ENCODE measurements at places on chromosomes 7 and 10.

DNA sequence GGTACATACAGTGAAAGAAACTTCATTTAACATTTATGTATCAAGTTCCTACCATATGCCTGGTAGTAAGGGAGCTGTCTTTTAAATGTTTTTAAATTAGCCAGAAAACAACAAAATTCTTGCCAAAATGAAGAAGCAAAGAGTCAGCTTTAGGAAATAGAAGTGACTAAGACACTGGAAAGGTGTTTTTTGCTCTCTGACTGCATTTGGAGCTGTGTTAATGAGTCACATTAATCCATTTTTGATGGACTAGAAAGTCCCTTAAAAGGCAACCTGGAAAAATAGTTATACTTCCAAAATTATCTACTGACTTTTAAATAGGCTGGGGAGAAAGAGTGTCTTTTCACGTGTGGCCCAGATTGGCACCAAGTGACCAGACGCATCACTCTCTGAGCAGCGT is 3.9 kb upstream of the COL17A1 start:
- DNase-seq = no peak

GRCh38 chr7:75844158-75844557 is 30.6 kb upstream of the CCL24 start:
- DNase-seq = no peak

GRCh38 chr10:110352930-110353243 is 48.2 kb upstream of the SMNDC1 start:
- no peak for DNase-seq

GRCh38 chr7:143073556-143073955 is 21.4 kb downstream of the OR6V1 start:
- no peak for DNase-seq

DNA sequence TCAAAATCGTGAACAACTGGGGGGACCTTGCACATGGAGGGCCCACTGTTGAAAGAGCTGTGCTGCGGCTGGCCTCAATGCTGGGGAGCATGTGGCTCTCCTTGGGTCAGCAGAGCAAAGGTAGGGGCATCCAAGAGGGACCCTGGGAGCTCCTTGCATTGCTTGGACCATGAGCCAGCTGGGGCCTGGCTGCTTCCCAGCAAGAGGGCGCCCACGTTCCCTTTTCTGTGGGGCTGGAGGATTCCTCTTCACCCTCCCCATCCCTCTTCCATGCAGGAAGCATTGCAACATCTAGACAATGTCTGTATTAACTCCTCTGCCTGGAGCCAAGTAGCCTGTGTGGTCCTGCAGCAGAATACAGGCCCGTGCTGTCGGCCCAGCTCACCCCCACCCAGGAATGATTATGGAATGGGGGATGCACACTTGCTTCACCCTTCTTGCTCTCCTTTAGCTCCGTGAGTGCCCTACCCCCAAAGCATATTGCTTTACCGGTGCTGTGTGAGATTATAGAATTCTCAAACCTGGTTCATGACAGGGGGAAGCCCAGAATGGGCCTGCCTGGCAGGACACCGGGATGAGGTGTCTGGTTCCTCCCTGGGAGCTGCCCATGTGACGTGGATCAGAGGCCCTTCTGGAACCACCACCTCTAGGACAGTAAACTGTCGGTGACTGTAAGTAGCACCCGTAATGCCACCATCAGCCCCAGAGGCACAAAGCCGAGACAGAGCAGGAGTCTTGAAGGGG is 61.9 kb downstream of the SYPL1 start:
- peak; percentile 32 for DNase-seq

- peak; percentile 78 for DNase-seq
These were observed 102.8 kb downstream of the ARHGAP22 start for GRCh38 chr10:48501787-48502771.

GRCh38 chr7:12322903-12323300 is 80.8 kb downstream of the VWDE start:
- DNase-seq = no peak

GRCh38 chr10:14089556-14090292 is 241.0 kb downstream of the FRMD4A start:
- no peak for DNase-seq

- DNase-seq = no peak
These were observed 62.1 kb upstream of the COL1A2 start for GRCh38 chr7:94332571-94332970.

GRCh38 chr7:23026164-23026563 is 12.2 kb upstream of the HYCC1 start:
- DNase-seq = no peak

DNA sequence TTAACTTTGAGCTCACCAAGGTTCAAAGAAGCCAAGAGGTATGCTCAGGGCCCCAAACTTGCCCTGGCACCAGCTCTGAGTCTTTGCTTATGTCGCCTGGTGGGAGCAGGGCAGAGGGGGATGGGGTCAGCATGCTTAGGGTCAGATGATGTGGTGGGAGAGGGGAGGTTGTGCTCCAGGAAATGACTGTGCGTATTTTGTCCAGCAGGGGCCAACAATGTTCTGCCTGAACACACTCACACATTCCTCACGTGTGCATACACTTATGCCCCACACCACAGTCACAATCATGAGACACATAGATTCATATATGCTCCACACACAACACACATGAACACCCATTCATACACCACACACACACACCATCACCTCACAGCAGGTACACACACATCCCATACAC is 4.4 kb upstream of the RAMP3 start:
- DNase-seq = no peak

GRCh38 chr7:20561466-20561865 is 54.0 kb upstream of the ABCB5 start:
- DNase-seq = no peak

DNA sequence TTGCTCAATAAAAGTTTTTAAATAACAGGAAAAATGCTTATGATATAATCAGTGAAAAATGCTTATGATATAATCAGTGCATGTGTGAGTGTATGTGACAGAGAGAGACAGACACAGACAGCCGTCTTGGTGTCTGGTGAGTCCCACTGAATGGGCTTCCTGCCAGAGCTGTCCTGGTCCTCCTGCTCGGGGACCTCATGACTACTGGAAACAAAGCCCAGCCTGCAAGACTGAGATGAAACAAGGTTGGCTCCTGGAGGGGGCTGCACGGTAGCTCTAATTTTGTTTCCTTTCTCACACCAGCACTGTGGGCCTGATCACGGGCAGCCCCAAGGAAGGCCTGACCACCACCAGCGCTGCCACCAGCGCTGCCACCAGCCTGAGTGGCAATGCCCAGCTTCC is 57.3 kb downstream of the NRP1 start:
- DNase-seq = no peak

DNA sequence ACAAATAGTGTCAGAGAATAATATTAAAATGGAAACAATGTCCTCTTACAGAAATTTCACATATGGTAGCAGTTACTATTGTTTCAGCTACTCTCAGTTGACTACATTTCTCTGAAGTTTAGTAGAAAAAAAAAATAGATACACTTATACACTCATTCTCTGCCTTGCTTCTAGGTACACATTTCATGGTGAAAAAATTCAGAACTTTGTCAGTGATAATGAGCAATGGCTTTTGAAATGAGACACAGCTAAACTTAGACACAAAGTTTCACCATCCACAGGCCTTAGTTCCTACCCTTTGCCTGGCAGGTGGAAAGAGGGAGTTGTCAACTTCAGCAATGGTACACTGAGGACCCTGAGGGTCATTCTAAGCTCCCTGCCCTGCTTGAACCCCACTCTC is 69.2 kb downstream of the CPVL start:
- DNase-seq = no peak

DNA sequence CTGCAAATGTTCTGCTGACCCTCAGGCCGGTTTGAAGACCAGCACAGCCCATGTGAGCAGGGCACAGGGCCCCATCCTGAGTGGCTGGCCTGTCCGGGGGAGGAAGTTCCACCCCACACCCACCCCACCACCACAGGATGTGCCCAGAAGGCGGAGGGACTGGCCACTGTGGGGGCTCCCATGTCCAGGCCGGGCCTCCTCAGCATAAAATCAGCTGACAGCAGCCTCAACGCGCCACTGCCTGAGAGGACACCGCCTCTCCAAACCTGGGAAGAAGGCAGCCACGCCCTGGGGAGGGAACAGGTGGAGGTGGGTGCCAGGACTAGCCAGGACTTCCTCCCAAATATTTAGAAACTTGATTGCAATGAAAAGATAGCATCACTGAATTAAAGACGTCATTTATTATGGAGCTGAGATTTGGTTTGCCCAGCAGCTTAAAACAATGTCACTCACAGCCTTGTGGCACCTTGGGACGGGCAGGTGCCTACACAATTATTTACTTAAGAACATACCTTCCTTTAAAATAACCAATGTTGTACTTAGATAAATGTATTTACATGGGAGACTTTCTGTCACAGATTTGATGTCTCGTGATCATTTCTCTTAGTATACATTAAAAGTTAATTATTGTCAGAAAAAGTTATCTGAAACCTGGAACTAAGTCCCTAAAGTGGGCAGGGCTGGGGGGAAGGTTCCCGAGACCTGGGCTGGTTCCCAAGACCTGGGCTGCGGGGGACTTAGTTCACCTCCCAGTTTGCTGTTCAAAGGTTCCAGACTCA is 27.3 kb upstream of the FAM20C start:
- no peak for DNase-seq

DNA sequence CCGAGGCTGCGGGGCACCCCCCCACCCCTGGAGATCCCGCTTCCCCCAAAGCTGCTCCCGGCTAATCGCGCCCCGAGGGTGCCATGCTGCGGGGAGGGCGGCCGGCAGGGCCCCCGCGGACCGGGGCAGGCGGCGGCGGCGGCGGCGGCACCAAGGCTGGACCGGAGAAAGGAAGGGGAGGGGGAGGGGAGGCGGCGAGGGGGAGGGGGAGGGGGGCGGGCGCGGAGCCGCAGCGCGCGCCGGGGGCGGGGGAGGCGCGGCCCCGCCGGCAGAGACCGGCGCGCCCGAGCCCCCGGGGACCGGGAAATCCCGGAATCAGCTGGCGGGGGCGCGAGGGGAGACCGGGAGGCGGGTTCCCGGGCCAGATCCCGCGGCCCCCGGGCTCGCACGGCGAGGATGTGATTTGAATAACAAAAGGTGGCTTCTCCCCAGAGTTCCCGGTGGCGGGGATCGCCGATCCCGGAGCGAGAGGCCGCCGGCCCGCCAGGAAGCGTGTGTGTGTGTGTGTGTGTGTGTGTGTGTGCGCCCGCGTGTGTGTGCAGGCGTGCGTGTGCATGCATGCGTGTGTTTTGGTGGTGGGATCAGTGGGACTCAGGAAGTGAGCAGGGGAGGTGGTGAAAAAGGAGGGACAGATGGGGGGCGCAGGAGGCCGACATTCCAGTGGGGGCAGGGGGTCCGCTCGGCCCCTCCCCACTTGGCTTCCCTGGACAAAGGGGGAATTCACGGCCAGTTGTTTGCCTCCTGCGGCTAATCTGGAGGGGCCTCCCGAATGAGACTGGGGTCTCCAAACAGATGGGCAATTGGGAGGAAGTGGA is 99.5 kb downstream of the HIP1 start:
- no peak for DNase-seq

DNA sequence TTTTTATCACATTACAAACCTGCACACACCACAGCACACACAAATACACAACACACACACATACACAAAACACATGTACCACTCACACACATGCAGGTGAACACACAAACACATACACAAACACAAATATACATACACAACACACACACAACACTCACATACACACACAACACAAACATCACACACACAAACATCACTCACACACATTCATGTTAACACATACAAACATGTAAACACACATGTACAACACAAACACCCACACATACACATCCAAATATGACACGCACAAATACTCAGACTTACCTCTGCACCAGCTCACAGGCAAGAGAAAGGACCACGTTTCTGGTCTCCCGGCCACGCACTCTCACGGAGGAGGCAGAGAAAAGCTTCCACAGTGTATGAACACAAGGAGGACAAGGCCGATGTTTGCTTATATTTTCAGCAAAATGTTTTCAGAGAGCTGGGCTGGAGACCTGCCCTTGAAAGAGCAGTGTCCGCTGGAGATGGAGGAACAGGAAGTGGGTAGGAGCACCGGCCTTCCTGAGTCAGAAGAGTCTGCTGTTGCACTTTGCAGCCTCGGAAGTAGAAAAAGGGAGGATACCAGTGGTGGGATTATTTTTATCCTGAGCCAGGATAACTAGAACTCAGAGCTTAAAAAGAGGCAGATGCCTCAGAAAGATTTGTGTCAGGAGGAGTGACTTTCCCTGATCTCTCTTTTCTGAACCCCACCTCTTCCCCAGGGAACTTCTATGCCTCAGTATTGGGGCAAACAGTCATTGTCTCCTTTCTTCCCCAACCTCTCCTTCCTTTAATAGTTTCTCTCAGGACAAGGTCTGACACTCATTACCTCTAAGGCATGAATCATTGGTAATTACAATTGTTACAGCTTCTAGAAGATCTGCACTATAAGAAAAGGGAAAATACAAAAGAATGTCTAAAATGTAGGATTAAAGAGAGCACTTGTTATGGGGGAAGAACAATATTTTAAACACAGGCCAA is at the start of gene GIMAP6:
TSS of gene GIMAP6 (minus strand) at position 520 of the 999 bp plus-strand sequence. CDS start 2,243 bp downstream, outside the sequence.
- peak; percentile 71 for DNase-seq

- no peak for DNase-seq
These were observed 42.4 kb downstream of the VWA2 start for GRCh38 chr10:114281461-114281860.

- no peak for DNase-seq
These were observed 126.9 kb upstream of the ADCY1 start for GRCh38 chr7:45447296-45447695.

- DNase-seq = no peak
These were observed 43.4 kb upstream of the OPTN start for GRCh38 chr10:13056456-13057077.

DNA sequence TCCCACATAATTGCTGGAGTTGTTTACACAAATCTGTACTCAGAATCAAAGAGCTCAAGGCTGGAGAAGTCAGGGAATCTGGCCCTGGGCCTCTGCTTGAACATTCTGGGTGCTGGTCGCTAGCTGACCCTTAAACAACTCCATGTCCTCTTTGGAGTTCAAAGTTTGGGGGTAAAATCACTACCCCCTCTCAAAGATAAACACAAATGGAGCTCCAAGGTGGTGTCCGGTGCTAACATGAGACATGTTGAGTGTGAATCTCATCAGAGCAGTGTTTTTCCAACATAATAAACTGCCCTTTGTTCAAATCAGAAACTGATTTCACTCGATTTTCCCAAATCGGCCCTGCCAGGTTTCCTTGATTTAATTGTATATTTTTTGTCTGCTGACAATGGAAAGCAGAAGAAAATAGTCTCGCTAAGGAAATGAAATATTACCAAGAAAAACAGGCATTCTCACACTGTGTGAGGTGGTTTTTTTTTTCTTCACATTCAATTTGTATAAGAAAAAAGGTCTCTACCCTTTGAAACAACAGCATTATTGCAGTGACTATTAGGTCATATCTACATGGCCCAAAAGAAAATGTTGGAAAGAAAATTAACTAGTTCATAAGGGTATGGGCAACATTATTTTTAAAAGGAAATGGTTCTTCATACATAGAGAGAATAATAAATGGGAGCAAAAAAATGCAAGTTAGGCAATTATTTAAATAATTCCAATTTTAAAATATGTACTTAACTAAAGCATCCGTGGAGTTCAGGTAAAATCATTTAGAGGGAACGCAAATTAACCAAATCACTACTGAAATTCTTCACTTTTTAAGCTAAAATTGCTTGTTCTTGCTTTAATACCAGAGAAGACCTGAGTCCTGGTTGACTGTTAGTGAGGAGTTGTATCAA is 56.1 kb upstream of the CAPZA2 start:
- DNase-seq = no peak
